ENCODE measurements at places on chromosomes 7 and 10.
A peak's percentile ranks its signal among the peaks of the same experiment; 100 is the strongest.

DNA sequence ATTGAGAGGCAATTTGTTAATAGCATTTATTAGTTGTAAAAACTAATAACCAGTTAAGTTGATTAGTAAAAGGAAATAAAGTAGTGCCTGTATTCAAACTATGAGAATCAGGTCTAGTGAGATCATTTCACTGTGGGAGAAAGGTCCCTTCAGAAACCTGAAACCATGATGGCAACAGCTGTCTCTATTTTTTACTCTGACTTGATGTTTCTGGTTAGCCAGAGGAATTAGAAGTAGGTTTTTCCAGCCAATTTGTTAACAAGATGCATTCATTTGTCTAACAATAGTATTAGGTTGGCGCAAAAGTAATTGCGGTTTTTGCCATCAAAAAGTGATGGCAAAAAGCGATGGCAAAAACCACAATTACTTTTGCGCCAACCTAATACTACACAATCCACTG is 272.2 kb upstream of the YAE1 start:
- DNase-seq: no peak

- DNase-seq: no peak
Observed at GRCh38 chr10:122348935-122349361, 25.6 kb upstream of the PLEKHA1 start.

GRCh38 chr10:1050145-1050544 is 1.2 kb upstream of the IDI1 start:
- peak; percentile 36 for DNase-seq

DNA sequence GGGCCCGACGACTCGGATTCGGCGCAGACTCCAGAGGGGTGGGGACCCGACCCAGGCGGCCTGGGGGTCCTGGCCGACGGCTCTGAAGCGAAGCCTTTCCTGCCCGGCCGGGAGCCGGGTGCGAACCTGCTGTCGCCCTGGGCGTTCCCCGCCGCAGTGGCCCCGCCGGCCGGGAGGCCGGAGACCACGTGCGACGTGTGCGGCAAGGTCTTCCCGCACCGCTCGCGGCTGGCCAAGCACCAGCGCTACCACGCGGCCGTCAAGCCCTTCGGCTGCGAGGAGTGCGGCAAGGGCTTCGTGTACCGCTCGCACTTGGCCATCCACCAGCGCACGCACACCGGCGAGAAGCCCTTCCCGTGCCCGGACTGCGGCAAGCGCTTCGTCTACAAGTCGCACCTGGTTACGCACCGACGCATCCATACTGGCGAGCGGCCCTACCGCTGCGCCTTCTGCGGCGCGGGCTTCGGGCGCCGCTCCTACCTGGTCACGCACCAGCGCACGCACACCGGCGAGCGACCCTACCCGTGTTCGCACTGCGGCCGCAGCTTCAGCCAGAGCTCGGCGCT is 15.4 kb downstream of the ZNF316 start:
- no peak for DNase-seq

DNA sequence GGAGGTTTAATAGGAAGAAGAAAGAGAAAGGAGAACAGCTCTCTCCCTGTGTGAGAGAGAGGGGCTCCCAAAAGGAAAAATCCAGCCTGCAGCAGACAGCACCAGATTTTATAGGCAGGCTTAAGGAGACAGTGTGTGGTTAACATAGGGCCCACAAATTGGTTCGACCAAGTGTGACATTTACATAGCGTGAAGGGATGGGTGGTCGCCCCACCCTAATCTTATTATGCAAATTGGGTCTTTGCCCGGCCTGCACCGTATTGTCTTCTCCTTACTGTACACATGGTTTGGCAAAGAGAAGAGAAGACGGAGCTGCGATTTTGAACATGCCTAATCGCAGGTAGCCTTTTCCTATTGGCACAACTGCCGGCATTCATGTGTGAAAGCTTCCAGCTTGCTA is 756.3 kb downstream of the NXPH1 start:
- no peak for DNase-seq

DNA sequence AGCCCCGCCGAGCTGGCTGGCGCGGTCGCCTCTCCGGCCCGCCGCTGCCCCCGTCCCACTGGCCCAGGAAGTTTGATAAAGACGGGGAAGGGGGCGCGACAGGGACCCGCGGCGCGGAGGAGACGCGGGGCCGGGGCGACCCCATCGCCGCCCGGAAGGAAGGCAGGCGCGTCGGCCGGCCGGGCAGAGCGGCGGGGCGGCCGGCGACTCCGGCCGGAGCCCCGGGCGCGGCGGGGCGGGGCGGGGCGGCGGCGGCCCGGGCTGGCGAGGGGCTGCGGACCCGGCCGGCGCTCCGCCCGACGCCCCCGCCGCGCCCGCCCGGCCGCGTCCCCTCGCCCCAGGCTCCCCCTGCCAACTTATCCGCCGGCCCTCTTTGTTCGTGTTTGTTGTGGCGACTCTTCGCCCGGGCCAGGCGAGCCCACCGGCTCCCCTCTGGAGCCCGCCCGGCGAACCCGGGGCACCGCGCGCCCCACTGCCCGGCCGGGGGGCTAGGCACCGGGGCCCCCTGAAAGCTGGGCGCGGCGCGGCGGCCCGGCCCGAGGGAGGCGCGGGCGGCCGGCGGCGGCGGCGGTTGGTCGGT is 571 bp downstream of the KDM7A start:
- peak; percentile 16 for DNase-seq

DNA sequence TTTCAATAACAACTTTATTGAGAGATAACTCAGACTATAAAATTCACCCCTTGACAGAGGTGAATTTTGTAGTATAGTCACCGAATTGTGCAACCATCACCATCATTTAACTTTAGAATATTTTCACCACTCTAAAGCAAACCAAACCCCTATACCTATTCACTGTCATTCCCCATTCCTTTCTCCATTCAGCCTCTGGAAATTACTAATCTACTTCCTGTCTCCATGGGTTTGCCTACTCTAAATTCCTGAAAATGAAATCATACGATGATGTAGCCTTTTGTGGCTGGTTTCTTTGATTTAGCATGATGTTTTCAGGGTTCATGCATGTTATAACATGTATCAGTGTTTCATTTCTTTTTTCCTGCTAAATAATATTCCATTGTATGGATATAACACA is 15.6 kb upstream of the LMTK2 start:
- DNase-seq: no peak

DNA sequence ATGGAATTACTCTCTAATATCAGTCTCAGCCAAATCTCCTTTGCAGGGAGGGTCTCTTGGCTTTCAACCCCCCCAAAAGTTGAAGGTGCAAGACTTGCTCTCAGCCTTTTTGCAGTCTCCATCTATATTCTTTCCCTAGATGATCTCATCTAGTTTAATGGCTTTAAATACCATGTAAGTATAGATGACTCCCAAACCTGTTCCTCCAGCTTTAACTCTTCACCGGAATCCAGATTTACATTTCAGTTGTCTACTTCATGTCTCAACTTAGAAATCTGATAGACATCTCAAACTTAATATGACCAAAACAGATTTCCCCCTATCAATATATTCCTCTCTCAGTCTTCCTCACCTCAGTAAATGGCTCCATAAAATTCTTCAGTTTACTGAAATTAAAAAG is 9.9 kb upstream of the TAS2R41 start:
- DNase-seq: no peak

GRCh38 chr10:8035006-8035640 is 19.4 kb upstream of the GATA3 start:
- peak; percentile 11 for DNase-seq

DNA sequence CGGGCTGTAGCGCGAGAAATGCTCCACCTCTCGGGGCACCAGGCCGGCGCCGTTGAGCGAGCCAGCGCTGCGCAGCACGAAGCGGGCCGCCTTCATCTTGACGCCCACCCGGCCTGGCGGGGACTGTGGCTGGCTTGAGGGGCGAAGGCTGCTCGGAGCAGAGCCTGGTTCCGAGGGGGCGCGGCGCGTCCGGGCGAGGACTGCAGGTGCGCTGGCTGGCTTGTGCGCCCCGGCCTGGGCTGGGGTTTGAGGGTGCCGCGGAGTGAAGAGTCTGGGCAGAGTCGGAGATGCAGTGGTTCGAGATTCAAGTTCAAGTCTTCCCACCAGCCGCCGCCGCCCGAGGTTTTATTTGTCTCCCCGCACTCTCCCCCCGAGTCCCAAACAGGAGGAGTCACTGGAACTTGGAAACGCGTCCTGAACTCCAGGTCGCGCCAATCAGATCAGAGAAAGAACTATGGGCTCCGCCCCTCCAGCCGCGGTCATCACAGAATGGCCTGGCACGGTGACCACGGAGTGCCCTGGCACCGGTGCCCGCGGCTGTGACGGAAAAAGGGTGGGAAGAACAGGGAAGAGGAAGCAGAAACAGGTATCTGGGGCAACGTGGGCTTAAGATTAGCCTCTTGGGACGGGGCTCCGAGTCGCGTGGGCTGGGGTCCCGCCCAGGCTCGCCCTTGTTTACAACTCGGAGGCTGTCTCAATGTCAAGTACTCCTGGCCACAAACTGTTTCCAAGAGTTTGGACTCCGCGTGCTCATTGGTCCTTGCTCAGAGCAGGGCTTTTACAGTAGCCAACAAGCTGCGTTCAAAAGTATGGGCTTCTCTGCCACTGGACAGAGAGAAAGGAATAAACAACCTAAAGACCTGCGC is at the start of gene PDK4:
PDK4 (minus strand) TSS at position 319 of the 866 bp plus-strand sequence; CDS start at position 96, 223 bp downstream.
- no peak for DNase-seq

DNA sequence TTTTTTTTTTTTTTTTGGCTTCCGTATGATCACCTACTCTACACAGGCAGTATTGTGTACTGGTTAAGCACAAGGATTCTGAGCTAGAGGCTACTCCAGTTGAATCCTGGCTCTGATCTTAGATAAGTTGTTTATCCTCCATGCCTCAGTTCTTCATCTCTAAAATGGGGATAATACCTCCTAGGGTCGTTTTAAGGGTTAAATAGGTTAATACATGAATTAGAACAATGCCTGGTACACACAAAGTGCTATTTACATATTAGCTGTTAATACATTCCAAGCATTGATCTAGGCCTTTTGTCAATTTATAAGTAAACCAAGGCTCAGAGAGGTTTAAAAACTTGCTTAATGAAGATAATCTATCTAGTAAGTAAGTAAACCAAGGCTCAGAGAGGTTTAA is 59.0 kb downstream of the ST7 start:
- DNase-seq: no peak

DNA sequence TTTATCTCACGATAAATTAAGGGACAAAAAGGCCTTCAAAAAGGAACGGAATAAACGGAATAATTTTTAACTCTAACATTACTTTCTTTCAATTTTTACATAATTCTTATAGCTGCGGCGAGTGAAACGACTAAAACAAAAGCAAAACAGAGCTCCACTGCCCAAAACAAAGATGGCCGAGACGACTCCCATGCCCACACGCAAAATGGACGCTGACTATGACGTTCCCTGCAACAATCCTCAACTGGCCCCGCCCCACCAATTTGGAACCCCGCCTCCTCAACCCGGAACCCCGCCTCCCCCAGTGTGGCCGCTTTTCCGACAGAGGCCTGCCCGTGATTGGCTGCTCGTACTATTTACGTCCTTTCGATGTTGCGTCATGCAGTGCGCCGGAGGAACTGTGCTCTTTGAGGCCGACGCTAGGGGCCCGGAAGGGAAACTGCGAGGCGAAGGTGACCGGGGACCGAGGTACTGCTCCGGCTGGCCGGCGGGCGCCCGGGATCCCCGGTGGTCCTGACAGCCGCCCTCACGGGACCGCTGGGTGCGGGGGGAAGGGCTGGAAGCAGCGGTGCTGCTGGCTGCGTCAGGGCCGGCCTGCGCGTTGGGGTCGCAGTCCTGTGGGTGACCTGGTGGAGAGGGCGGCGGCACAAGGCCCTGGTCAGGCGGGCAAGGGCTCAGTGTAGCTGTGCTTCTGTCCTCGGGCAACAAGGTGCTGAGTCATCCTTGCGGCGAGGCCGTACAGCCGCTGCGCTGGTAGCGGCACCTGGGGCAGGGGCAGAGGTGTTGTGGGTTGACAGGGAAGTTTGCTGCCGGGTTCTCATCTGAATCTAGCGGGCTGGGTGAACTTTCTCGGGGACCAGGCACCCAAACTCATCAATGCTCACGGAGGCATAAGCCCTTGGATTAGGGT is at the start of gene GHITM:
GHITM (plus strand) TSS at position 384 of the 910 bp plus-strand sequence. CDS start 1,992 bp downstream, outside the sequence.
- DNase-seq: peak; percentile 100

DNA sequence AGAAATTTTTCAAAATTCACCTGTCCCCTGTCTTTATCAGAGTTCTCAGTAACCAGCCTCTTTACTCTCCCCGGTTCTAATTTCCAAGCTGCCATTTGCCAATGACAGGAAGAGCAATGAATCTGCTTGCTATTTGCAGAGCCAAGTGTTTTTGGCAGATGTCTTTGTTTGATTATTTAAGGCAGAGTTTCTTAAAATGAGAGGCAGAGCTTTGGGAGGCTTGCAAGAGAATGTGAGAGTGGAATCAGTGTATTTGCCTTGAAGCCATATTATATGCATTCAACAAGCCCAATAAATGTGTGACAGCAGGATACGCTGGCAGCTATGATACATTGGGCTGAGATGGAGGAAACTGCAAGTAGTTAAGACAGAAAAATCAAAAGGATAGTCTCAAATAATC is 196.5 kb downstream of the PHF14 start:
- no peak for DNase-seq

DNA sequence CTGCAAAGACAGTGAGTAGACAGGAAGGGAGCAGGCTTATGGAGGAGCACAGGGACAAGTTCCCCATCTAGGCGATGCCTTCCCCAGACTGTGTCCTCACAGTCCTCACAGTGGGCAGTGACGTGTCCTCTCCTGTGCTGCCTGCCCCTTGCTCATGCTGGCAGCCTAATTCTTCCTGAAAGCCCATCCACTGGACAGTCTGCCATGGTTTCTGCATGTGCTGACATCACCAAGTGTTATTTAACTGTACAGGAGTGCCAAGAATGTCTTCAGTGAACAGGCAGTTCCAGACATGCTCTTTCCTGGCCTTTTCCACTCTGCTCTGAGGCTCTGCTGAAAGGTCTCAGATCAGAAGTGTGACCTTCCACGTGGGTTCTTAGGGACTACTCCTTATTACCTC is 54.1 kb downstream of the ZNF248 start:
- no peak for DNase-seq

DNA sequence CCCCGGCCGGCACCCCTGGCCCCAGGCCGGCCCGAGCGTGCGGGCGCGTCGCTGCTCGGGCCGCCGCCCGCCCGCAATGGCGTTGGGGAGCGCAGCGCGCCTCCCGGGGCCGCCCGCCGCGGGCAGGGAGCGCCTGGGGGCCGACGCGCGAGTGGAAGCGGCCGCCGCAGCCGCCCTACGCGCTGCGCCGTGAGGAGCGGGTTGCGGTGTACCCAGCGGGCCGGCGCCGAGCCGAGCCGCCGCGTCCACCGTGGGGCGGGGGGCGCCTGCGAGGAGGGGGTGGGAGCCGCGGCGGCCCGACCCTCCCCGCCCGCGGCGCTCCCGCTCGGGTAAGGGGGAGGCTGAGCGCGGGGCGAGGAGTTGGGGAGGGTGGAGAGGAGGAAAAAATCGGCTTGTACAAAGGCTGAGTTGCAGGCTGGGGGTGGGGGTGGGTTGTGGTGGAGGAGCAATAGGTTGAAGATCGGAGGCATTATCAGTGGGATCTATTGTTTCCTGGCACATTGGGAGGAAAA is 473 bp downstream of the PPP1R9A start:
- no peak for DNase-seq

- DNase-seq: no peak
Observed at GRCh38 chr10:116587878-116588591, 2.7 kb upstream of the PNLIPRP1 start.
